NCI-H187 treated with DMSO at 0.1 percent for 48 hours (cell line): ENCODE measurements at places on chromosomes 13 and 19.

DNA sequence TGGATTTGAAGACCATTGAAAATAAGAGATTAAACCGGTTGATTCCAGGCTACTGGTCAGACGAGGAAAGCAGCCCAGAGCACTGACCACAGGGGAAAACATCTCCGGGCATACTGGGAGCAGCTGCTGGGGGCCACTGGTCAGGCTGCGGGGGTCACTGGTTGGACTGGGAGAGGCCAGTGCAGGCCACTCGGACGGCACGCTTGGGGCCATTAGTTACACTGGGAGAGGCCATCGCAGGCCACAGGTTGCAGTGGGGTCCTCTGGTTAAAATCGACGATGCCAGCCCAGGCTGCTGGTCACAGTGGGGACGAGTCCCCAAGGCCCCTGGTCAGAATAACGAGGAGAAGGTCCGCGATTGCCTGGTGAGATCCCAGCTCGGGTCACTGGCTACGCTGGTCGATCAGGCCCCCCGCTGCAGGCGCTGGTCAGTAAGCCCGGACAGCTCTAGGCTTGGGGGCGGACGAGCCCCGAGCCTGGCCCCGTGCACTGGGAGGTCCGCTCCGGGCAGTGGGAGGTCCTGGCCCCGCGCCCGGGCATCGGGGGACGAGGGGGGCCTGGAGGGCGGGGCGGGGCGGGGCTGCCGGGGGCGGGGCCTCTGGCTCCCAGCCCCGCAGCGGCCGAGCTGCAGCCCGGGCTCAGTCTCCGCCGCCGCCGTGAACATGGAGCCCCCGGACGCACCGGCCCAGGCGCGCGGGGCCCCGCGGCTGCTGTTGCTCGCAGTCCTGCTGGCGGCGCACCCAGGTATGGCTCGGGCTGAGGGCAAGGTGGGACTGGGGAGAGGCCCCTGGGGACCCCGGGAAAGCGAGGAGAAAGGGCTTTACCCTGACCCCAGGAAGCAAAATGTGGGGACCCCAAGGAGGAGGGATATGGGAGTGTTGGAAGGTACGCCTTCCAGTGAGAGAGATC, at the start of gene BCAM:
BCAM (plus strand) TSS at position 641 of the 909 bp plus-strand sequence; CDS start at position 663, 22 bp downstream.
- DNase-seq = no peak

- no peak for DNase-seq
Observed at GRCh38 chr13:33319859-33320258, 34.3 kb upstream of the STARD13 start.

DNA sequence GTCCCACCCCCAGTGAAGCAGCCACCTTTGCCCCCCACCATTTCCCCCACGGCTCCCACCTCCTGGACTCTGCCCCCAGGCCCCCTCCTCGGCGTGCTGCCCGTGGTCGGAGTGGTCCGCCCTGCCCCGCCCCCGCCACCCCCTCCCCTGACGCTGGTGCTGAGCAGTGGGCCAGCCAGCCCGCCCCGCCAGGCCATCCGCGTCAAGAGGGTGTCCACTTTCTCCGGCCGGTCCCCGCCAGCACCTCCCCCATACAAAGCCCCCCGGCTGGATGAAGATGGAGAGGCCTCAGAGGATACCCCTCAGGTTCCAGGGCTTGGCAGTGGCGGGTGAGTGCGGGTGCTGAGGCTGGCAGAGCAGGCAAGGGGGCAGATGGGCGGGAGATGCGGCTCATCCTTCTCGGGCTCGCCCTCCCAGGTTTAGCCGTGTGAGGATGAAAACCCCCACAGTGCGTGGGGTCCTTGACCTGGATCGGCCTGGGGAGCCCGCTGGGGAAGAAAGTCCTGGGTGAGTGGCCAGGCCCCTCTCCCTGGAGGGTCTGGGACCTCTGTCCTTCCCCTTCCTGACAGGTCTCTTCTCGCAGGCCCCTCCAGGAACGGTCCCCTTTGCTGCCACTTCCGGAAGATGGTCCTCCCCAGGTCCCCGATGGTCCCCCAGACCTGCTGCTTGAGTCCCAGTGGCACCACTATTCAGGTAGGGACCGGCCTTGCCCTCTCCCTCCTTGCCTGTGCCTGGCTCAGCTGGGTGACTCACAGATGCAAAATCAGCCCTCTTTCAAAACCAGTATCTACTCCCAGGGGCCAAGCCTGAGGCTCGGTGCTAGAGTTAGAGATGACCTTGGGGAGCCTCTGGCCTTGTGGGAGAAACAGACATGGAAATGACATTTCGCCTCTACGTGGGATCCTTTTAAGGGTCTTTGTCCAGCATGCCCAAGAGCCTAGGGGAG, 8.8 kb downstream of the IGFLR1 start:
- DNase-seq = no peak

GRCh38 chr13:75861786-75862185, 225.7 kb downstream of the LMO7 start:
- DNase-seq = no peak

GRCh38 chr19:4523306-4524110, 5.2 kb upstream of the PLIN4 start:
- DNase-seq = no peak

DNA sequence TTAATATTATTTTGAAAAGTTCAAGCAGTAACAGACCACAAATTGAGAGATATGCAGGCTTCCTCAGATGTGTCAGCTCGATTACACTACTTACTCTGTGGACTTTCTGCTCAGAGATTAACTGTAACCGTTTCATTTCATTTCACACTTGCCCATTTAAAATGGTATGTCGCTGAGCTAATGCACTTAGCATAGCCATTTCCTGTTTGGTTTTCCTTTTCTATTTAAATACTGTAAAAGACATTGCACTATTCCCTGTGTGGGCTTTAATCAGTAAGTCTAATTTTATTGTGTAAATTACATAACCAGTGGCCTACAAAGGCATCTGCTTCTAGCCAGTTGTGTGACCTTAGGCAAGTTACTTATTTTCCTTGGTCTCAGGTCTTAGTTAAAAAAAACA, 237.6 kb downstream of the LACC1 start:
- DNase-seq = no peak

DNA sequence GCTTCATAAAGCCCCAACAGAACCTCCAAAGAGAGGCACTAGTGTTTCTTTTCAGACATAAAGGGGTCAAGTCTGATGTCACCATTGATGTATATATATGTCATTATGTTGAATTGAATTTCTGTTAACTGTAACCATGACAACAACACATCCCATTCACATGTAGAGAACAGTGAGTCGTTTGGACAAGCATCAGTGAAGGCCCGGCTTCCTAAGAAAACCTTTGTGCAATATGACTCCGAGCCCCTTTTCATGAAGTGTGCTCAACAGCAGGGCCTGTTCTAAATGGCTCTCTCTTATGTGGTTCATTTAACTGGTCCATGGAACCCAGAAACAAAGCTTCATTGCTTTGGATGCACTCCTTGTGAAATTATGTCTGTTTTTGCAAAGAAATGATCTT, 67.2 kb upstream of the UBL3 start:
- no peak for DNase-seq

DNA sequence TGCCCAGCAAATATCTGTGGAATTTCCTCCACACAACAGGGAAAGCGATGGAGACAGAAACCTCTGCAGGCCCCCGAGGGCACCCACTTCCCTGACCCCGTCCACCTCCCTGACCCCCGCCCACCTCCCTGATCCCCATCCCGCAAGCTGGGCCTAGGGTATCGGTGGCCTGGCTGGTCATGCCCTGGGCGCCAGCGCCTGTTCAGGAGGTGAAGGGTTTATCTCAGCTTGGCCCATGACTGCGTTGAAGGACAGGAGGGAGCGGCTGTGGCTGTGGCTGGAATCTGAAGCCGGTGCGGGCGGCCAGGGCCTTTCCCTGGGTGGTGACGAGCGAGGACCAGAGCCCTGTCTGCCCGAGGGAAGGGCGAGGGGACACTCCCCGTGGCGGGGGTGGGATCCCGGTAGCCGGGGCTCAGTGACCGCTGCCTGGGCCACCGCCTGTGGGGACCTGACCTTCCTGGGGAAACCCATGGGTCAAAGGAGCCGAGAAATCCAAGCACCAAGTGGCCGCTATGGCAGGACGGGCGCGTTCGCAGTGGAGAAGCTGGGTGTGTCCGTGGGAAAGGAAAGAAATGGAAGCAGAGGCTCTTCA, 20.7 kb downstream of the GAS6 start:
- no peak for DNase-seq

DNA sequence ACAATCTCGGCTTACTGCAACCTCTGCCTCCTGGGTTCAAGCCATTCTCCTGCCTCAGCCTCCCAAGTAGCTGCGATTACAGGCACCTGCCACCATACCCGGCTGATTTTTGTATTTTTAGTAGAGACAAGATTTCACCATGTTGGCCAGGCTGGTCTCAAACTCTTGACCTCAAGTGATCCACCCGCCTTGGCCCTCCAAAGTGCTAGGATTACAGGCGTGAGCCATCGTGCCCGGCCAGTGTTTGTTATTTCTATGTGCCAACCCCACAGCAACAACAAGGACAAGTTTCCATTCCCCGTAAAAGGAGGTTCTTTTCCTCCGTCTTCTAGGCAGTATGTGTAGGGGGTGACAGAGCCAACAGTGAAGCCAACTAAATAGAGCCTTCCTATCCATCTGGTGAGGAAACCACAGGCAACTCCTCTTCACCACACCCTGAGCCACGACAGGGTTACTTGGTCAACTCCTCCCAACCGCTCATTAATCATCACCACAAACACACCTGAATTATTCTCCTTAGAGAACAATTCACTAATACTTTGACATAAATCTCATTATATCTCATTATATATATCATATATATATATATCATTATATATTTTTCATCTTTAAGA, 25.5 kb downstream of the FOXO1 start:
- DNase-seq = no peak

- DNase-seq = no peak
Observed at GRCh38 chr13:103517066-103517767, 451.0 kb upstream of the SLC10A2 start.

DNA sequence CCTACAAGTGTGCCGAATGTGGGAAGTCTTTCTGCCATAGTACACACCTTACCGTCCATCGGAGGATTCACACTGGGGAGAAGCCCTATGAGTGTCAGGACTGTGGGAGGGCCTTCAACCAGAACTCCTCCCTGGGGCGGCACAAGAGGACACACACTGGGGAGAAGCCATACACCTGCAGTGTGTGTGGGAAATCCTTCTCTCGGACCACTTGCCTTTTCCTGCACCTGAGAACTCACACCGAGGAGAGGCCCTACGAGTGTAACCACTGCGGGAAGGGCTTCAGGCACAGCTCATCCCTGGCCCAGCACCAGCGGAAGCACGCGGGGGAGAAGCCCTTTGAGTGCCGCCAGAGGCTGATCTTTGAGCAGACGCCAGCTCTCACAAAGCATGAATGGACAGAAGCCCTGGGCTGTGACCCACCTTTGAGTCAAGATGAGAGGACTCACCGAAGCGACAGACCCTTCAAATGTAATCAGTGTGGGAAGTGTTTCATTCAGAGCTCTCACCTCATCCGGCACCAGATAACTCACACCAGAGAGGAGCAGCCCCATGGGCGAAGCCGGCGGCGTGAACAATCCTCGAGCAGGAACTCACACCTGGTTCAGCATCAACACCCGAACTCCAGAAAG, 10.3 kb upstream of the ERVK3-1 start:
- no peak for DNase-seq

- DNase-seq = no peak
Observed at GRCh38 chr19:46886546-46887239, 25.9 kb downstream of the ARHGAP35 start.

- no peak for DNase-seq
Observed at GRCh38 chr13:77386880-77387606, 60.1 kb upstream of the MYCBP2 start.

DNA sequence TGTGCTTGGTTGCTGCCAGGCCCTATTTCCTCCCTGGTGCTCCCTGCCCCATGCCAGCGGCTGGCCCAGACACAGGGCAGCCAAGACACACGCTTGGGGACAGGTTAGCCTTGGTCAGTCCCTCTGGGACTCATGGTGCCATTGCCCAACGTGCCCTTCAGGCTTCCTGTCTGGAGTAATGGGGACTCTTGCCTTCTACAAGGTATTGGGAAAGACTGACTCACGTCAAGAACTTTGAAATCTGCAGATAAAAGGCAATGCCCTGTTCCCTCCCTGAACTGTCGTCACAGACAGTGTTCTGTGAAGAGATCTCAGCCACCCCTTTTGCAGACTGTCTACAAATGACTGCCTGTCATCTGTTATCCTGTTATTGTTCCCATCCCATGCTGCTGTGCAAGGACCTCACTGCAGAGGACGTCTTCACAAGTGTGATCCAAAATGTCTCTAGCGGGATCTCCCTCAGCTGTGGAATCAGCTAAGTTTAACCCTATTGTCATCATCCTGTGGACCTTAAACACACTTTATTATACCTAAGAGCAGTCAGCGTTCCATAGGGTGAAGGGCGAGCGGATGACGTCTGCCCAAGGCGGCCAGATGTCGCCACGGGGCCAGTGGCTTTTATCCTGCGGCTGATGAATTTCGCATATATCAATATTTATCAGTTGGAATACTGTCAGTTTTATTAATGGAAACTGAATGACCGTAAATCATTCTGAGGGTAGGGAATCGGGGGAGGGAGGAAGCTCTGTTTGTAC, 59.0 kb downstream of the GSX1 start:
- no peak for DNase-seq

DNA sequence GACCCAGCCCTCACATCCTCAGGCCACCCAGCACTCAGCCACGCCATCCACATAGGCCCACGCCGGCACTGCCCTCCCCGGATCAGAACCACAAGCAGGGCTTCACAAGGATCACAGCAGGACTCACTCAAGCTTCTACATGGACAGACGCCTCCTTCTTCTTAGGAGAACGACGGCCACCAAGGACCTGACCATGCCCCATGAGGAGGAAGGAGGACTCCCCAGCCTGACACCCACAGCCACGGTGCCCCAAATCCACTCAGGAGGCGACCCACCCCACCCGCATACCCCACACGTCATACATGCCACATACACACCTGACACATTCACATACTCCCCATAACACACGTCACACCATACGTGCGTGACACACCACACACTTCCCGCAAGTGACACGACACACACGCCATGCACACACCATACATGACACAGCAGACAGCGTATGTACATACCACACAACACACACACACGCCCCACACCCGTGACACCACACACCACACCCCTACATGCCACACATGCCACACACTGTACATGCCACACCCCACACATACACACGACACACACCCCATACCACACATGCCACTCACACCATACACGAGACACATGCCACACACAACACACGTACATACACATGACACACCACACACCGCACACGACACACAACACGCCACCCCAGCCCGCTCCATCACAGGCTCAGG, 50.4 kb downstream of the MLLT1 start:
- no peak for DNase-seq

DNA sequence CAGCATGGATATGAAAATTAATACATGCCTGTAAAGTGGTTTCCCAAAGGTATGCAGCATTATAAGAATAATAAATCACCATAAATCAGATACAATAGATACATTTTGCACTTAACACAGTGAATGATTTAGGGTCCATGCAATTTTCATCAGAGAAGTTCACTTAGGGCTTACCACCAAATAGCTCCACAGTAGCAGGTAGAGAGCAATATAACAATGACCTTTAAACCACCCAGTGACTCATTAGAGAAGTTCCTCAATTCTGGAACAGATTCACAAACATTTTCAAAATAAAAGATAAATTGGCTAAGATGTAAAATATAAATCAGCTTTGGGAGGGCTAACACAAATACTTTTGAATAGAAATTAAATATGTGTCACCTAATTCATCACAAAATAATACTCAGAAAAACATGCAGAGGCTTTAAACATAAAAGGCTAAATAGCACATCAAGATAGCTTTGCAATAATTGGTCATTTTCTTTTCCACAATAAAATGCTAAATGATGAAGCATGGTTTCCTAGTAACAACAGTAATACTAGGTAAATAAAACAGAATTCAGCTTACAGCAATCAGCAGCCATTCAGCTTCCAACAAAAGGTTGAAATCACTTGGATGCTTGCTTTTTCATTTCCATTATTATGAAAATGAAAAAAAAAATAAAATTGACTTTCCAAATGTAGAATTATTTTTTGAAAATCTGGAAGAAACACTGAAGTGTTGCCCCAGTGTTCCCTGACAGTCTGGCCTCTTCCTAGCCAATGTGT, 84.3 kb upstream of the NBEA start:
- DNase-seq = no peak
